ENCODE measurements at places on chromosomes 4 and X.

GRCh38 chrX:102723456-102723855 is 2.9 kb downstream of the GPRASP3 start:
- no peak for DNase-seq

GRCh38 chr4:153215921-153216320 is 11.7 kb downstream of the TRIM2 start:
- no peak for DNase-seq

DNA sequence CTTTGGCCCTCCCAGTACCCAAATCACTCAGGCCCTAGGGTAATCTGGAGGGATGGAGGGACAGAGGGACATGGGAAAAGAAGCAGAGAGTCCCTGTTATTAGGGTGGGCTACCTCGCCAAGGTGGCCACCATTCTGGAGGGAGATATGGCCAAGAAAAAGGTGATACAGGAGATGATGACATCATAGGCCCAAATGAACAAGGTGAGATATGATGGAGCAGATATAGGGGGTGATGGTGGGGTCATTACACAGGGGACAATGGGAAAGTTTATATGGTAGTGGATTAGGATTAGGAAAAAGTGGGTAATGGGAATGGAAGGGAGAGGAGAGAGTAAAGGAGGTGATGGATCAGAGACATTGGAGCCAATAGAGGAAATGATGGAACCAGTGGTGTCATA is 12.9 kb upstream of the SYP start:
- no peak for DNase-seq

- DNase-seq = no peak
Observed at GRCh38 chrX:45228126-45228525, 27.4 kb upstream of the DIPK2B start.

DNA sequence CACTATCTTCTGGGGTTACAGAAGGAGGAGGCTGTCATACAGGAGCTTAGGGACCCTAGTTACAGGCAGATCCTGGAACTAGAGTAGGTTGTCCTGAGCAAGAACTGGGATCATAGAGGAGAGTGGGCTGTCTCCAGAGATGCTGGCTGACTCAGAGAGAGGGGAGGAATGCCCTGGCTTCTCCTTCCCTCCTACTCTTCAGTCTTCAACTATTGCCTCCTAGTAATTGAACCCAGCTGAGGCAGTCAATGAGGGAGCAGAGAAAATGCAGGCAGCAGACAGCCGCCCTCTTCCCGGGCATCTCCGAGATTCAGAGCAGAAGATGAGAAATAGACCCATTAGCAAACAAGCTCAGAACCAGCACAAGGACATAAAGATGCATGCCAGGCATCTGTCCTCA is 118.3 kb upstream of the PDE5A start:
- DNase-seq = no peak

DNA sequence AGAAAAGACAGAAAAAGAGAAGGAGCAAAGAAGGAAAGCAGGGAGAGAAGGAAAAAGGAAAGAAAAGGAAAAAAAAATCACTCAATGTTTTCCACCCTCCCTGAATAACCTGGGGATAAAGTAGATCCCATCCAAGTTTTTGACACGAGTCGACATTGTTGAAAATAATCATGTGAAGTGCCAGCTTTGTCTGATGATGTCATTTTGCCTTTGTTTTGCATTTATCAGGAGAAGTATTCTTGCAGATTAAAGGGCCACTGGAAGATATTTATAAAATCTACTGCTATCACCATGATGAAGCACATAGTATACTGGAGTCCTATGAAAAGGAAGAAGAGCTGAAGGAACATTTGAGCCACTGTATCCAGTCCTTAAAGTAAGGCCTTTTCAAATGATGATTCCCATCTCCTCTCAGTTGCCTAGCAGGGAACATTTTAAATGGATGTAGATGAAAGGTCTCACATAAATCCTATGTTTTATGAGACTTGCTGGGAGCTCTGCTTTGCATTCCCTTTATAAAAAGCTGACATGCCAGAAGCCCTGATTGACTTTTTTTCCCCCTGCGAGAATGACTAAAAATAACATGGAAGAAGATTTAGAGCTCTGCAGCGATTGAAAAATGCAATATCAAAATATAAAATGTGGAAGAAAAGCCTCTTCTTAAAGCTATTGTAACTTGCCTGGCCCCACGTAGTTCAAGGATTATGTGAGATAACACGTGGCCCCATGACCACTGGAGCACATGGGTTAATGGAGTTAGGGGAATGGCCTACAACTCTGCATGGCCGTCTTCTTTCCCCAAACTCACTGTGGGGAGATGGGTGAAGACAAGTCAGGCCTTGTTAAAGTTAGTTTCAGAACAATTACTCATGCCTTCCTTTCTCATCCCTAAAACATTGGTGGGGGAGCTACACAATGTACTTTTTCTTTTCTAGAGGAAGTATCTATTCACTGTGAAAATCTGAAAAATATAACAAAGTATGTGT is 77.5 kb downstream of the INTS12 start:
- DNase-seq = no peak

GRCh38 chr4:7646384-7647061 is 211.8 kb upstream of the PSAPL1 start:
- DNase-seq = no peak

DNA sequence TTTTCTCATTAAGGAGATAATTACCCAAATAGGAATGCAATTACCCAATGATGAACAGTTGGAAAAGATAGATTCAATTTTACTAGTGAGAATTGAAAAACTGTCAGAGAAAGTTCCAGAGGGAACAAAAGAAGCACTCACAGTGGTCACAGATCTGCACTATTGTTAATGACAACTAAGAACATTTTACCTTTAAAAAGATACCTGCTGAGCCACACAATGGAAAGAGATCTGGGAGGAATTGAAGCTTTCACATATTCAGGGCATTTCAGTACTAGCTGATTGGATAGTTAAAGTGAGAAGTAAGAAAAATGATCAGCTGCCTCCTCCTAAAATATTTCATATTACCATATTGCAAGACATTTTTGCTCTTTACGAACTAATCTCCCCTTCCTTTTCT is 1822.2 kb downstream of the STIM2 start:
- no peak for DNase-seq

GRCh38 chr4:57100979-57101651 is 9.1 kb downstream of the IGFBP7 start:
- no peak for DNase-seq

GRCh38 chrX:37646254-37646653 is 39.3 kb upstream of the XK start:
- DNase-seq = no peak

- DNase-seq = no peak
Observed at GRCh38 chrX:16772460-16772859, 13.8 kb upstream of the TXLNG start.

- no peak for DNase-seq
Observed at GRCh38 chr4:146763560-146763959, 124.9 kb downstream of the POU4F2 start.

GRCh38 chr4:71663780-71664179 is 120.1 kb downstream of the GC start:
- DNase-seq = no peak

DNA sequence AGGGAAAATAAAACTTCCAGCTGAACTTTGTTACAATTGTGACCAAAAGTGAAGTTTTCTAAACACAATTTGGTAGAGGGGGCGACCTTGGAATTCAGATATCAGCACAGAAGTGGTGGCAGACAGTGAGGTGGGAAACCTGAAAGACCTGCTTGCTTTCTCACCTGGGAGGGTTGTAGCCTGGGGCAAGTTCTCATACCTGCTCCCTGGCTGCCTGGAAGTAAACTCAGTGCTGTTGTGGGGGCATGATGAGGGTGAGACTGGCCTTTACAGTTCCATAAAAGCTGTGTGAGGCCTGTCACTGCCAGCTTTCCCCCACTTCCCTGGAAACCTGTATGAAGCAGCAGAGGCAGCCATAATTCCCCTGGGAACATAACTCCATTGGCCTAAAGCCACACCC is 1180.2 kb downstream of the FAM133A start:
- no peak for DNase-seq

- DNase-seq = no peak
Observed at GRCh38 chrX:66191563-66191962, 27.5 kb downstream of the HEPH start.

GRCh38 chr4:127781300-127782024 is 660 bp upstream of the HSPA4L start:
- DNase-seq = no peak

GRCh38 chrX:106927023-106927422 is 6.8 kb downstream of the CLDN2 start:
- DNase-seq = no peak

DNA sequence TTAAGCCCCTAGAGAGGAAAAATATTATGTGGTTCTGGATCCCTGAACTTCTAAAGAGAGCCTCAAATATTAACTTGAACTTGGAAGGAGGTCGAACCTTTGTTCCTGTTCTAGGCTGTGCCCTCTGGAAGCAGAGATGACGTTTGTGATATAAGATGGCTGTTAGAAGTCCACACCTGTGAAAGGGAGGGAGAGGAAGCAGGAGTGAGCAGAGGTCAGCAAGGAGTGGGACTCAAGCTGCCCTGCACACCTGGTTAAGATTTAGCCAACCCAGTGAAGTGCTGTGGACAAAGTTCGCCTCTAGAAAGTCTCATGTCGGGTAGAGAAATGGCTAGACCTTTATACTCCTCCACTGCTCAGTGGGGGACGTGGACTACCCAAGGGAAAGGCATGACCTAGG is 566.2 kb downstream of the MID1IP1 start:
- DNase-seq = no peak

- DNase-seq = no peak
Observed at GRCh38 chr4:56128213-56128612, 179.5 kb downstream of the CEP135 start.

- no peak for DNase-seq
Observed at GRCh38 chr4:101345271-101345595, 2.1 kb downstream of the PPP3CA start.

DNA sequence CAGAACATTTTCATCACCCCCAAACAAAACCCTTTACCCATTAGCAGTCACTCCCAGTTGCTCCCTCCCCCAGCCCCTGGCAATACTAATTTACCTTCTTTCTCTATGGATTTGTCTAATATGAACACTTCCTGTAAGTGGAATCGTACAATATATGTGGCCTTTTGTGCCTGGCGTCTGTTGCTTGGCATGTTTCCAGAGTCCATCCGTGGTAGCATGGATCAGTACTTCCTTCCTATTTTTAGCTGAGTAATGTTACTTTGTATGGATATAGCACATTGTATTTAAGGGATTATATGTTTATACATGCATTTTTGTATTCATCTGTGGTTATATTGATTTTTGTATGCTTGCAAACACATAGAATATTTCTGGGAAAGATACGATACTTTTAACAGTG is 48.2 kb downstream of the PPEF1 start:
- DNase-seq = no peak

DNA sequence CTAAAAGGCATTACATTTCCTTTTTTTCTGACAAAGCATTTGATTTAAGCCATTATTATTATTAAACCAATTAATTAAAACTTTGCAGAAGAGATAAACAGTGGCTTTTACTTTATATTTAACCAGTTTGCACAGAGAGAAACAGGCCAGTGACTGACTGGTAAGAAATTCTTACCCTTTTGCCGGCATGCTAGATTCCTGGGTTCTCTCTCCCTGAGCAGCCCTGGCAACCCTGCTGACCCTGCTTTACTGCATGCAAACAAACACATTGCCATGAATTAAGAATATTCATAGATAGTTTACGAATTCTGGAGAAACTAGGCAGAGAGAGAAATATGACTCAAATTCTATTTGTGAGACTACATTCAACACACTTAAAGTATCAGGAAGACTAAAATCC is 1381.4 kb upstream of the IGFBP7 start:
- DNase-seq = no peak
